SIG-M5 (cell line): ENCODE measurements at places on chromosomes 1 and 21.

GRCh38 chr1:206909161-206909882 is 12.1 kb downstream of the IL24 start:
- DNase-seq, result no peak

GRCh38 chr1:85109475-85109874 is 61.2 kb upstream of the MCOLN3 start:
- no peak for DNase-seq

DNA sequence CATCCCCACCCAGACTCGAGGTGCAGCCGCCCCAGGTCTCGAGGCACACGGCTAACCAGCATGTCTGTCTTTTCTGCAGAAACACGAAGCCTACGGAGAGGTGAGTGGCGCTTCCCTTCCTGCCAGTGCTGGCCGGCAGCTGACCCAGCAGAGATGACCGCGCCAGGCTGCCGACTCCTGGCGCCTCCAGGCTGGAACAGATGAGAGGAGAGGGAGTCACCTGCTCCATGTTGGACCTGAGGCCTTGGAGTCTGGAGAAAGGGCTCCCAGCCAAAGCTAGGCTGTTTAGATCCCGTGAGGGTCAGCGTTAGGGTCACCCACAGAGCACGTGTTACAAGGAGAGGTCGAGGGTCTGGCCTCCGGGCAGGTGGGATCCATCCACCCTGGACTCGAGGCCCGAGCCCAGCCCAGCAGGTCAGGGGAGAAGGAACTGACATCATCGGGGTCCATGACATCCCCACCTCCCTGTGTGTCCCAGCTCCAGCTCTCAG is 14.9 kb downstream of the COL6A2 start:
- no peak for DNase-seq

- no peak for DNase-seq
Observed at GRCh38 chr21:28234326-28234725, 758.4 kb downstream of the LTN1 start.

DNA sequence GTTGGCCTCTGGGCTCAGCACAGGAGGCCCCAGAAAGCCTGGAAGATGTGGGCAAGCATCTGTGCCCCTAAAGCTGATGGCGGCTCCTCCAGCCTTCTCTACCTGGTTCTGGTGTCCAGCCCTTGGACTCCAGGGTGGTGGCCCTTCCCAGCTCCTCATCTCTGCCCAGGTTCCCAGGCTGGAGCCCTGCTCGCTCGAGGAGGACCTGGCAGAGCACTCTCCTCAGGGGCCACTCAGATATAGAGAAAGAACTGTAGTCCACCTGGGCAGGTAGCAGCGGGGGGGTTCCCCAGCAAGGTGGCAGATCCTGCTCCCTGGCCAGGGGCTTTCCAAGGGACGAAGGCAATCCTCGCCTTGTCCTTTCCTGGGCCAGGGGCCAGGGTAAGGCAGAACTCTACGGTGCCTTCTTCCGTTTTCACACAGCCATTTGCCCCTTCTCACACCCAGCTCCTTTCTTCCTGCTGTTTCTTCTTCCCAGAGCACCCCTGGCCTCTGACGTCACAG is 18.9 kb downstream of the WNT4 start:
- no peak for DNase-seq
